ENCODE measurements at places on chromosomes 3 and 15.

DNA sequence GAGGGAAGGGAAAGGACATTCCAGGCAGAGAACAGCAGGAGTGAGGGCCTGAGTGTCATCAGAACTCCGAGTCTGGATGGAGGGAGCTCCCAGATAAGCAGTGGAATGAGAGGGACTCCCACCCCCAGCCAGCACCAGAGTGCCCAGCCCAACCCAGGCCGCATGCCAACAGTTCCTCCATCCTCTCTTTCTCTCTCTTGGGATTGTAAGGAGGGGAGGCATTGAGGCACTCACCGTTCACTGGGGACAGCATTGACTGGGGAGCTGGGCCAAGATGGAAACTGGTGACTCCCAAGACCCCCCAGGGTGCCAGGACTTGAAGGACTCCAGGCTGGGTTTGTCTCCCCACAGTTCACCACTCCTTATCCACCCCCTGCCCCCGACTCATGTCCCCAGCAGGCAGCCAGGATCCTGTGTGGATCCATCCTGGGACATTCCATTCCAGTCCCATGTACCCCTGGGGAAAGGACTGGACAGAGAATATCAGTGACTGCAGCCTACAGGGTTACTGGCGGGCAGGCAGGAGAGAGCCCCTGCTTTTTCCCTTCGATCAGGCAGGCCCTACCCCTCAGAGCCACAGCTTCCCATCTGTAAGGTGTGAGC is 15.7 kb downstream of the PTH1R start:
- DNase-seq = no peak

DNA sequence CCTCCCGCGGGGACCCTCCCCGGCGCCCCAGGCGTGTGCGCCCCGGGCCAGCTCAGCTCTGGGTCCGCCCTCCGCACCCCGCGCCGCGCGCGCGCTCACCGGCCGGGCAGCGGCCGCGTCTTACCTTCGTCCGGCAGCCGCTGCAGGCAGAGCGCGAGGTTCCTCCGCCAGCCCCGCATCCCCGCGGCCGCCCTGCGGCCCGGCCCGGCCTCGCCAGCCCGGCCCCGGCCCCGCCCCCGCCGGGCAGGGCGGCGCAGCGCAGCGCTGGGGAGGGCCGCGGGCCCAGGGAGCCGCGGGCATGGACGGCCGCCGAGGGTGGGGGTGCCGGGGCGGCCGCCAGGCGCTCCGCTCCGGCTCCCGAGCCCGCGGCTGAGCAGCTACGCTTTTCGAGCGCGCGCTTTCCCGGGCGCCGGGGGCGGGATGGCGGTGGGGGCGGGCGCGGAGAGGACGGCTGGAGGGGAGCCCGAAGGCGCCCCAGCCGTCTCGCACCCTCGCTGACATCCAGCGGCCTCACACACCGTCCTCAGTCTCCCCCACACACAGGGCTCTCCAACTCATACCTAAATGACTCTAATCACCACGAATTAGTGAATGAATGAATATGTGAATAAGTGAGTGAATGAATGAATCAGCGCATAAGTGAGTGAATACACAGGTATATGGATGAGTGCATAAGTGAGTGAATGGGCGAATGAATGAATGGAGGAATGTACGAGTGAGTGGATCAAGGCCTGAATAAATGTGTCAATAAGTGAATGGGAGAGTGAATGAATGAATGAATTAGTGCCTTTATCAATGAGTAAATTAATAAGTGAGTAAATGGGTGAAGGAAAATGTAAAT is 48.5 kb upstream of the CCDC174 start:
- DNase-seq = no peak

DNA sequence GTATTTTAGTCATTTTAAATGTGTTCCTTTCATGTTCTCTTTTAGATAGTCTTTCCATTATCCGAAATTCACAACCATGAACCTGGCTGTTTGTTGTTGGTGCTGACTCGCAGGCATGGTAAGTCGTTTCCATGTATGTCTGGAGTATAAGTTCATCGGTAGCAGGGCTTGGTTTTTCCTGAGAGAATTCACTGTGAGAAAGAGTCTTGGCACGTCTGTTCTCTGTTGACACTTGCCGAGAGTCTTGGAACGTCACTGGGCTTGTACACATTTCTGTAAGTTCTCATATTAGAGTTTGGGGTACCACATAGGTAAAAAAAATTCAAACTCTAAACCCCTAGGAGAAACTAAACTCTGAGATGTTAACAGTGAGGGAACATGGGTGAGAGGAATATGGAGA is 29.4 kb upstream of the EIF4A2 start:
- DNase-seq = no peak

DNA sequence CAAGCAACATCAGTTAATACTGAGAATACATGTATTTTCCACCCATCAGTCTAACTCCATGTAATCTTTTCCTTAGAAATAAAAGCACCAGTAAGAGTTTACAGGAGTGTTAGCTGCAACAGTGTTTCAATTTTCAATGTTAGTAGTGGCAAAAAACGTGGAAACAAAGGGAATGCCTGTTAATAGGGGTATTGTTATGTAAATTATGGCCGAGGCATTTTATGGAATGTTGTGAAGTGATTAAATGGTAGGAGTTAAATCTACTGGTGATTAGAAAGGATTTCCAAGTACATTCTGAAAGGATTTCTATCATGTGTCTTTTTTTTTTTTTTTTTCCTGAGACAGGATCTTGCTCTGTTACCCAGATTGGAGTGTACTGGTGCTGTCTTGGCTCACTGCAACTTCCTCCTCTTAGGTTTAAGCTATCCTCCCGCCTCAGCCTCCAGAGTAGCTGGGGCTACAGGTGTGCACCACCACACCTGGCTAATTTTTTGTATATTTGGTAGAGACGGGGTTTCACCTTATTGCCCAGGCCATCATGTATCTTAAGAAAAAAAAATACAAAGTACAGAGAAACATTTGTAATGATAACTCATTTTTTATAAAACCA is 6.6 kb downstream of the ATP6V1A start:
- DNase-seq = no peak

DNA sequence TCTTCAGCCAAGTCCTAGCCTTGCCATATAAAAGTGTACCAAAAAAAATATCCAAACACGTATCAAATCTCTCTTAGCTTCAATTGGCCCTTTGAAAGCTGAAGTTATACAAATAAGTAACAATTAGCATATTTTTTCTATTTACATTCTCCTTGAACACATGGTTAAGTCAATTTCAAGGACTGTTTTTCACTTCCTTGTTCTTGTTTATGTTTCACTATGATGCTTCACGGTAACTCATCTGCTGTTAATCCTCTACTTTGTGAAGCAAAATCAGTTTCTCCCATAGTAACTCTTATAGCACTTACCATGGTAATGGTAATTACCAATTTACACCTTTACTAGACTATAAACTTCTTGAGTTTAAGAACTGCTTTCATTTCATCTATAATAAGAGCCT is 10.6 kb upstream of the SPRED1 start:
- DNase-seq = no peak

GRCh38 chr3:31170932-31171670 is 276.6 kb upstream of the GADL1 start:
- no peak for DNase-seq

DNA sequence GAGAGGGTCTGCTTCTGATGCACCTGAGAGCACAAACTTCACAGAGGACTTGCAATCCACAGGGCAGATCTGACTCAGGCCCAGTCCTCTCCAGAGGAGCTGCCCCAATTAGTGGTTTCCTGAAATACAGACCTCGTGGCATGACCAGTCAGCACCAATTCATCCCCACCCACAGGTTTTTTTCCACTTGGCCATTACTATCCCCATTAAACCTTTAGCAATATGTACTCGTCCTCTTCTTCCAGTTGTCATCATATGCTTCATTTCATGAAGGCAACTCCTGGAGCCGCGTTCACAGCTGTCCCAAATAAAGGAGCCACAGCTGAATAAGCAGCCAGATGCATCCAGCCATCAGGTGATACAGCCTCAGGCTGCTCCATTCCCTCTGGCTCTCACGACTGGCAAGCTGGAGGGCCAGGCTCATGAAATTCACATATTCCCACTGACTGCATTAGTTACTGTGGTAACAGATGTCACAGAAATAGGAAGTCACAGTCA is 163.1 kb downstream of the FMN1 start:
- no peak for DNase-seq

DNA sequence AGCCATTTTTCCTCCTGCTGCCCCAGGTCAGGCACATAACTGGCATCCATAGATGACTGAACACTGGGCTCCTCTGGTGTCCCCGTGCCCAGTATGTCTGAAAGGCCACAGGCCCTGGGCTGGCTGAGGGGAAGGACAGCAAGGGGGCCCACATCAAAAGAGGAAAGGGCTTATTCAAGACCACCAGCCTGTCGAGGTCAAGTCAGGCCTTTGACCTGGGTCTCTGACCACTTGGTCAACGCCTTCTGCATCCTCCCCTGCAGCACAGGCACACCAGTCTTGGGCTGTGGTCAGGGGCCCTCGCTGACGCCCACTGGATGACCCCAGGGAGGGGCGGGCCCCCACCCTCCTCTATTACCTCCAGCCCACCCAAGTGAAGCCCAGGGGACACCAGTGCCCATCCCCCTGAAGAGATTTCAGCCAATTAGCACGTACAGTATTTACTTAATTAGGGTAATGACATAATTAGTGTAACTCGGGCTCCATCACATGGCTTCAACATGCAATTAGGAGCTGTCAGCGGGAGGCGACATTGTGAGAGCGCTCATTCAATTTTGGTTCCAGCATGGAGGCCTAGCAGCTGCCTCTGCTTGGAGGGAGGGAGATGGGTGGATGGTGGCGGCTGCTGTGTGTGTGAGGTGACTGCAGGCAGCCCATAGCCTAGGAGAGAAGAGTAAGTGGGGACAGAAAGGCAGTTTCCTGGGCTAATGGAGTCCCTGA is 13.5 kb upstream of the DNAH1 start:
- DNase-seq = no peak

DNA sequence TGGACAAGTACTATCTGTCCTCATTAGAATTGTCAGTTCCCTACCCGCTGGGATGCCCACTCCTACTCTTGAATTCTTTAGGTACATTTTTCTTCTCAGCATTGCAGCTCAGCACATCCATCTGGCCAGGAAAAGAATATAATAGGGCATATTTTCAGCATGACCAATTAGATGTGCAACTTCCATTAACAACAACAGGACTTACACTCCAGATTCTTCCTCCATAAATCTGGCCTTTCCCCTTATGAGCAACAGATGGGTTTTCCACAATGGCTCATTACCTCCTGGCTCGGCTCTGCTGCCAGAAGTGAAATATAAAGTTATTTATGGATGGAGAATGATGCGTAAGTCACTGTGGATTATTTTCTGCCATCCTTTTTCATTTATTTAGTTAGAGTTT is 443.8 kb upstream of the TGFBR2 start:
- no peak for DNase-seq

GRCh38 chr15:40768521-40769273 is 1.1 kb upstream of the C15orf62 start:
- no peak for DNase-seq

- no peak for DNase-seq
Measured at GRCh38 chr3:53038679-53039375, 7.0 kb downstream of the SFMBT1 start.

DNA sequence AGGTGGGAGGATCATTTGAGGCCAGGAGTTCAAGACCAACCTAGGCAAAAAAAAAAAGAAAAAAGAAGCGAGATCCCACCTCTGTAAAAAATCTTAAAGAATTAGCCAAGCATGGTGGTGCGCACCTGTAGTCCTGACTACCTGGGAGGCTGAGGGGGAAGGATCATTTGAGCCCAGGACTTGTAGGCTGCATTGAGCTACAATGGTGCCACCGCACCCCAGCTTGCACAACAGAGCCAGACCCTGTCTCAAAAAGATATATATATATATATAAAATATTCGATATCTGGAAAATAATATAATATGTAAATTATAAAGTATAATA is 1.1 kb upstream of the IMP3 start:
- DNase-seq = no peak

- DNase-seq = no peak
Measured at GRCh38 chr3:11424277-11424676, 152.1 kb downstream of the ATG7 start.

- no peak for DNase-seq
Measured at GRCh38 chr3:133277813-133278212, 122.0 kb upstream of the BFSP2 start.

DNA sequence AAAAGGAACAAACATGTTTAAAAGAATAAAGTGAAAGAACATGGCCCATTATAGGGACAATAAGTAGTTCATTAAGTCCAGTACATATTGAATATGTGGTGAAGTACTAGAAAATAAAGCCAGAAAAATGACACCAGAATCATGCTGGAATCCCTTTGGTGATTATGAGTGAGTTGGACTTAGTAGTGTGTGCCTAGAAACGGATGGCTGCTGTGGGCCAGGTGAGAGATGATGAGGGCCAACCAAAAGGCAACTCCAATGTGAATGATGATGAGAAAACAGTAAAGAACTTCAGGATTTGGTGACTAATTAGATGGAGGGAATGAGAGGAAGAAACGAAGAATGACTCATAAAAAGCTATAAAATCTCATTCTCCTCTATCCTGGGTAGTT is 3.3 kb downstream of the CRYGS start:
- DNase-seq = no peak

GRCh38 chr3:168127466-168127865 is 31.7 kb upstream of the GOLIM4 start:
- DNase-seq = no peak

DNA sequence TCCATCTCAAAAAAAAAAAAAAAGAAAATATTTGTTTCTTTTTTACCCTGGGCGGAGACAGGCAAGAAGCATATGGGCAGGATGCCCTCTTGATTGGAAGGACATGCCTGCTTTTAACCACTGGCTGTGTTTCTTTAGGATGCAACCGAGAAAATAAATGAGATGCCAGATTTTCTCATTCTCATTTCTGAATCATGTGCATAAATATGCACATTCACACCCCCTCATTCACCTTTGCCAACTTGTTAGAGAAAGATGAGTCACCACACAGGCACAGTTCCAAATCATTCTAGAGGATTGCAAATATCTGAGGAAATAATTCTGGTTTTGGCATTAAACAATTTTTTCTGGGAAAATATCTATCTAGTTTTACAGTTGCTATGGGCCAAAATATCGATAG is 3.3 kb downstream of the LIPH start:
- peak; percentile 97 for DNase-seq

DNA sequence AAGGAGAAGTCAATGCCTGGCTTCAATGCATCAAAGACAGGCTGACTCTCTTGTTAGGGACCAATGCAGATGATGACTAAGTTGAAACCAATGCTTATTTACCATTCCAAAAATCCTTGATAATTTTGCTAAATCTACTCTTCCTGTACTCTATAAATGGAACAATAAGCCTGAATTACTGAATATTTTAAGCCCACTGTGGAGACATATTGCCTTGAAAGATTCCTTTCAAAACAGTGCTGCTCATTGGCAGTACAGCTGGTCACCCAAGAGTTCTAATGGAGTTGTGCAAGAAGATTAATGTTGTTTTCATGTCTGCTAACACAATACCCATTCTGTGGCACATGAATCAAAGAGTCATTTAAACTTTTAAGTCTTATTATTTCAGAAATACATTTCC is 181.0 kb upstream of the CBLB start:
- peak; percentile 52 for DNase-seq

- DNase-seq = no peak
Measured at GRCh38 chr15:71251584-71252043, 136.3 kb downstream of the THSD4 start.

- DNase-seq = no peak
Measured at GRCh38 chr3:193033226-193033780, 115.6 kb upstream of the MB21D2 start.

- DNase-seq = no peak
Measured at GRCh38 chr3:96863129-96863740, 48.8 kb downstream of the EPHA6 start.

- DNase-seq = peak; percentile 99
Measured at GRCh38 chr3:186097663-186098451, 11.0 kb downstream of the ETV5 start.

GRCh38 chr15:65870889-65871533 is 1.7 kb downstream of the RAB11A start:
- no peak for DNase-seq

All from COLO829 (cell line).